Memory B cell (primary cell): ENCODE measurements at places on chromosomes 7 and 10.
A peak's percentile ranks its signal among the peaks of the same experiment; 100 is the strongest.

DNA sequence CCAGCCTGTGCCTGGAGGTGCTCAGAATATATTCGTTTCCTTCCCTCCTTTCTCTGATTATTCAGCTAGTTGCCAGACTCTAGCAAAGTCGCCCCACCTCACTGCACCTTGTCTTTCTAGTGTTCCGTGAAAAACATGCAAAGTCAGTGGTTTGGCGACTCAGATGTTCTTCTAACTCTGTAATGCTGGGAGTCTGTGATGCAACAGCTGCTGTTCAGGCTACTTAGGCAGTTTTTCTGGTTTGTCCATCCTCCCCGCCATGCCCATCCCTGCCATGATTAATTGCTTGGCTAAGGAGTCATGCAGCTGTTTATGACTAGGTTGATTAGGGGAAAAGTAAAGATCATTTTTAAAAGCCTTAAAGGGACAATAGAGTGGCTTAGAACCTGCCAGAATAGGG is 99.4 kb downstream of the MTPN start:
- no peak for DNase-seq

GRCh38 chr7:116426428-116427156 is 72.9 kb upstream of the CAV2 start:
- DNase-seq, result no peak

- no peak for DNase-seq
Measured at GRCh38 chr10:122158362-122158761, 112.7 kb upstream of the BTBD16 start.

- DNase-seq, result no peak
Measured at GRCh38 chr7:117148971-117149370, 173.9 kb downstream of the WNT2 start.

- DNase-seq, result no peak
Measured at GRCh38 chr7:19110026-19110730, 7.3 kb downstream of the TWIST1 start.

DNA sequence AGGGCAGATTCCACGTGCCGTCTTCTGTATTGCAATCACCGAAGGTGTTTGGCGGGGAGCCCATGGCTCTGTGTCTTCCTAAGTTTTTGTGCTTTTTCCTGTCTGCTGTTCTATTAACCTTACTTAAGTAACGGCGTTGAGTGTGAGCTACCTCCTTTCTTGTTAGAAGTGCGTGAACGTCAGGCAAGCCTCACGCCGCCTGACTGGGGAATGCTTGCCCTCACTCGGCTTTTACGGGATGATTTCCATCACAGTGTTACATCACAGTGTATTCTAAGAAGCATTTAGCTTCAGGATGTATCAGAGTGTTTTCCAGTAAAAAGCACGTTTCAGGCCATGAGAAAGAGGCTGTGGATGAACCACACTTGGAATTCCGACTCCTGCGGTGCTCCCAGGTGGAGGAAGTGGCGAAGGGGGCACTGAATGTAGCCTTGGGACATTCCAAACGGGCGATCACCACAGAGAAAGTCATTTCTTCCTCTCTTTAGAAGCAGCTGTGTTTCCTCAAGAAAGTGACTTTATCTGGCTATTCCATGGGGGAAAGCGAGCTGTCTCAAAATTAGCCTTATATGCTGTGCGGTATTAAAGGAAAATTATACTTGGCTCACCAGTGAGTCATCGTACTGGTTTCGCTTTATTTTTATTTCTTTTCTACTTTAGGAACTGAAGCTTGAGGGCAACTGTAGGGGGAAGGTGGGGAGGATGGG is 290.7 kb downstream of the KLF6 start:
- no peak for DNase-seq

- DNase-seq, result no peak
Measured at GRCh38 chr10:19817231-19817933, 1.1 kb downstream of the PLXDC2 start.

DNA sequence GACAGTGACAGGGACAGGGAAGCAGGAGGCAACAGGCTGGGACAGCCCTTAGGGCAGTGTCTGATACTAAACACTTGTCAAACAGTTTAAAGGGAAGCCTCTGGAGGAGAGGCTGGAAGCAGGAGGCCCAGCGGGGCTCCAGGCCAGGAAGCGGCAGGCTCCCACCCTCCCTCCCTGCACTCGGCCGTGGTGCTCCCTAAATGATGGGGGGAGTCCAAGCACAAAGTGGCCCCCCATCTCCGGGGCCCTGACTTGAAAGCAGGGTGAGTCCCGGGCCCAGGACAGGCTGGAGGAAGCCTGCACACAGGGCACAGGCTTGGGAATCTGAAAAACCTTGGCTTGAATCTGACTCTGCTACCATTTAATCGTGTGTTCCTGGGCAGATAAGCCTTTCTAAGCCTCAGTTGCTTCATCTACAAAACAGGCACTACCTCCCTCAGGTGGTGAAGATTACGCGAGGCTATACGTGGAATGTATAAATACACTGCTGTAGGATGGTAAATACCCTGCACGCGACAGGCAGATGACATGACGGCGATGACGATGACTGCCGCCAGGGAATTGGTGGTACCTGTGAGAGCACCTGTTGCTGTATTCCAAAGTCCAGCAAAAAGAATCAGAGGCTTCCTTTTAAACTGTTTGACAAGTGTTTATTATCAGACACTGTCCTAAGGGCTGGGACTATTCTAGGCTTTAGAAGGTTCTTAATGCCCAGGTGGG is 34.1 kb downstream of the GBX1 start:
- no peak for DNase-seq

DNA sequence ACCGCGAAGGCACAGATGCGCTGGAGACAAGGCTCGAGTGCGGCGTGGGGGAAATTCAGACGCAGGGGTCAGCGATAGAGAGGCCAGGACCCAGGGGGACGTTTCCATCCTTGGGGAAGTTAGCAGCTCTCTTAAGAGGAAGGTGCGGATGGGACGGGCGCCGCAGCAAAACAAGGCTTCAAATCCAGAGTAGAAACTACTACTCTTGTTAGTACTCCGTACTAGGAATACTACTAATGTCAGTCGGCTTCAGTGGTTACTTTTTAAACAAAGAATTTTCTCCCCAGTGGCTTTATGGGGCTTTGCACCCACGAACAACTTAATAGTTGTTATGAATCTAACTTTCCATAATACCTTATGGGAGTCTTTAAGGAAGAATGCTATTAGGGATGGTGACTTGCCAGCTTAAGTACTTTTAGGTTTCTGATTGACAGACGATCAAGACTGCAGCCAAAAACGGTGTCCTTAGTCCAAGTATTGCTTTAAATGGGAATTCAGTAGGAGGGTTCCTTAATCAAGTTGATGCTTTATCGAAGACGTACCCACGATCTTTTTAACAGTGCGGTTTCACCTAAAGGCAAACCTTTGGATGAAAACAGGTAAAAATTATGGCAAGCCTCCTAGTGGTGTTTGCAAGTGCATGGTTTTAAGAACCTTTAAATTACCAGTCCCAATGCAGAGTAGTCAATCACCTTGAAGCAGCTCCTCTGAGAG is 812 bp upstream of the IDE start:
- DNase-seq, result peak; percentile 11

DNA sequence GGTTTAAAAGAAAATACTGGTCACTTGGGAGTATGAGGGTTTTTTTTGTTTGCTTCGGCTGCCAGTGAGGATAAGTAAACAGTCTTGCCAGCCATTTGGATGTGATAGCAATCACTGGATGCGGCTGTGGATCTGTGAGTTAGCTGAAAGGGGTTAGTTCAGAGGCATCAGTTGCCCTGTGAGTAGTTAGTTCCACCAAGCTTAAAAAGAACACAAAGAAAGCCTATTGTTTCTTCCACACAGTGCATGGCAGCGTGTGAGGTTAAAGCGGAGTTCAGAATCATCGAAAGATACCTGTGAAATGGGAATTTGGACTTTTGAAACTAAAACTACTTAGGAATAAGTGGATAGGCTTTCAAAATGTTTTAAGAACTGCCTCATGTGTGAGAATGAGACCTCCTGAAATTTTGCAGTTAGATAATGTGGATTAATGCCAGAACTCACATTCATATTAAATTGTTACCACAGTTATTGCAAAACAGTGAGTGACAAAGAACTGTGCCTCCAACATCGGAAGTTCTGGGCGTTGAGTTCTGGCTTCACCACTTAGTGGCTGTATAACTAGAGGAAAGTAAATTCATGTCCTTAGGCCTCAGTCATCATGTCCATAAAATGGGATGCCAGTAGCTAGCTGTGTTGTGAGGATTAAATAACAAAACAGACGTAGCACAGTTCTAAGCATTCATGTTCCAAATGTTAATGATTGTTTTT is 31.3 kb downstream of the KIAA1217 start:
- no peak for DNase-seq

GRCh38 chr7:74248156-74248555 is 6.0 kb downstream of the RFC2 start:
- DNase-seq, result no peak

GRCh38 chr7:148340438-148341280 is 249.9 kb upstream of the C7orf33 start:
- DNase-seq, result no peak

DNA sequence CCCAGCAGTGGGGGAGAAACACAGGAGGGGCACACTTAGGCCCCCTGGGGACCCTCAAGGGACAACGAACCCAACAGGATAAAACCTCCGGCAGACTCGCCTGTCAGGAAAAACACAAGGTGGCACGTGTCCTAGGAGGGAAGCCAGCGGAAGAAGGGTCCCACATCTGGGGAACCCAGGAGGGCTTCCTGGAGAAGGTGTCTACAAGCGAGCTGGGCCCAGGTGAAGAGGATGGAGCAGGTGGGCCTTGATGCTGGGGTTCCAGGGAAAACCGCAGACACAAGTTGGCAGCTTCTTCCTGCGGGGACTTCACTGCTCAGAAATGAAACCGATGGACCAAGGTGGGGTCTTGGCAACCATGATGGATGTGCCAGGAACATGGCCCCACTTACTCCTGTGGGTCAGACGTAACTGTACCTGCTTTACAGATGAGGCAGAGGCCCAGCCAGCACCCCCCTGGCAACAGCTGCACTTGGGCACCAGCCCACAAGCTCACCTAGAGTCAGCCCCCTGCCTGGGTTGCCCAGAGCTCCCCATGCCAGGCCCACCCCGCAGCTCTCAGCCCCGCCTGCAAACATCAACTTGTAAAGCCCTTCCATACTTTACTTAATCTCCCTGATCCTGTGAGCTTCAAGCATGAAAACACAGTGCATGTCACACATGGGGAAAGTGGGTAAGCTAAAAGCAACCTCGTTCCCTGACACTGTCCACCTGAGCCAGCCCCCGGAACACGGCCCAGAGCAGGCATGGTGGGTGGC is 225.0 kb downstream of the ELFN1 start:
- DNase-seq, result no peak

DNA sequence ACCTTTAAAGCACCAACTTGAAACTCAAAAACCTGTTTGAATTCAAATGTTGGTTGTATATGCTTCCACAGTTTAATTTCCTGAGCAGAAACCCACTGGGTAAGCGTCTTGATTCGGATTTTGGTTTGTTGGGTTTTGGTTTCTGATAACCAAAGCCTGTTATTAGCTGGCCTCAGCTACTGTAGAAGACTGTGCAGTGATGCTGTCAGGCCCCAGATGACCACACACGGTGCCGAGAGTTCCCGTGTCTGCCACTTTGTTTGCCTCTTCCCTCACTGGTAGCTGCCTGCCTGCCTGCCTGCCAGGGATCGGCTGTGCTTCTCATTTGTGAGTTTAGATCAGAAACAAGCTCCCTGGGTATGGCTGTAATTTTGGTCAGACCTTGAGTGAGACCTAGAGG is 5.6 kb downstream of the MDH2 start:
- no peak for DNase-seq

GRCh38 chr10:31607481-31607880 is 288.5 kb downstream of the ZEB1 start:
- no peak for DNase-seq

DNA sequence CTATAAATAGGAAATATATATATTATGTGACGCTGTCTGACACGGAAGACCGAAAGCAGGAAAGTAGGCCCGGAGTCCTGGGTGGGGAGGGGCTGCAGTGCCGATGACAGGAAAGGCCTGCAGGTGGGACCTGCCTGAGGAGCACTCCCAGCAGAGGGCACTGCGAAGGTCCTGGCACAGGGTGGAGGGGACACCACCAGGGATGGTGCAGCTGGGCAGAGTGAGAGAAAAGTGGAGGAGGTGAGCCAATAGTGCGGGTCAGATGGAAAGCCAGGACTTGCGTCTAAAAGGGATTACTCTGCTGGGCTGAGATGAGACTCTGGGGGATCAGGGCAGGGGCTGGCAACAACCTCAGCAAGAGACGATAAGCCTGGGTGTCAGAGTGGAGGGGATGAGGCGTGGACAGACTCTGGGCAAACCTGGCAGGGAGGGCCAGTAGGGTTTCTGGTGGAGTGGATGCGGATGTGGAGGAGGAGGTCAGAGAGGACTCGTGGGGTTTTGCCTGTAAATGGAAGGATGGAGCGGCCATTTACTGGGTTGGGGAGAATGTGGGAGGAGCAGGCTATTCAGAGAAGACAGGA is 118.2 kb upstream of the ZNF746 start:
- DNase-seq, result no peak

DNA sequence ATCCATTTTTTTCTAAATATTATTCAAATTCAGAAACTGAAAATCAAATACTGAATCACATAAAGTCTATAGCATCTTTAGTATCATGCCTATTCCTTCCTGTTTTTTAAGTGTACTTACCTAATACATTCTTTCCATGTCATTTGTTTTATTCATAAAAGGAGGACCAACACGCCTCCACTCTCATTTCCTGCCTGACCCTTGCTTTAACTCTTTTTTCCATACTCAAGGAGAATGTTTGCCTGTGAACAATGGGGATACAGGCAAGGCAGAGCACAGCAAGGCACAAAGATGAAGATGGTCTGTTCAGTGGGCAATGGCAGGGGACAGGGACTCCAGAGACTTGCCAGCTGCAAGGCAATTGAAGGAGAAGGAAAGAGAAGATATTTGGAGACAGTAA is 121.2 kb upstream of the FEZF1 start:
- no peak for DNase-seq

DNA sequence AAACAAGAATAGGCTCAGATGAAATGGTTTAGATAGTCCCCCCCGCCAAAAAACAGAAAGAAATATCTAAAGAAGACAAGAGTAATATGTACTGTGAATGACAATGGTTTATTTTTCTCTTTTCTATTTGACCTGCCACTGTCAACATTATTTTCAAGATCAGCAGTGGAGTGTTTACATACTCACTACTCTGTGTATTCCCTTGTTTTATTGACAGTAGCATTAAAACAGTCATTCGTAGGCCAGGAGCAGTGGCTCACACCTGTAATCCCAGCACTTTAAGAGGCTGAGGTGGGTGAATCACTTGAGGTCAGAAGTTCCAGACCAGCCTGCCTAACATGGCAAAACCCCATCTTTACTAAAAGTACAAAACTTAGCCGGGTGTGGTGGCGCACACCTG is 245.3 kb upstream of the SLC26A5 start:
- DNase-seq, result no peak

GRCh38 chr10:125039354-125039769 is 97.4 kb downstream of the ZRANB1 start:
- no peak for DNase-seq

GRCh38 chr7:130956417-130957136 is 222.6 kb upstream of the KLF14 start:
- no peak for DNase-seq
